GF-D8 (cell line): ENCODE measurements at places on chromosomes 4 and X.

DNA sequence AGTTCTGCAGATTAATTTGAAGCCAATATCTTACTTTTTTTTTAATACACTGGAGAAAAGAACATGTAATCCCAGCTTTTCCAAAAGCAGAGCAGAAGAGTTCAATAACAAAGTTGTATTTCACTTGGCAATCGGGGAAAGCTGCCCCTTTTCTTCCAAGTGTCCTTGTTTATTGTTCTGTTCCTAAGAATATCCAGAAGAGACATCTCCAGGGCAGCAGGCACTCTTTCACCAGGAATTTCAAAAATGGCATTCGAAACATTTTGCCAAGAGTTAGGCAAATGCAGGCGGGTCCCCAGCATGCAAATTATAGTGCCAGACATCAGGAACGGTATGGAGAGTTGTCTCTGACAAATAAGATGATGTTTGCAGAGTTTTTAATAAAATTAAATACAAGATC lies 494.5 kb downstream of the BCOR start:
- no peak for DNase-seq

GRCh38 chr4:7399440-7400234 lies 35.1 kb downstream of the PSAPL1 start:
- DNase-seq = no peak

GRCh38 chrX:86806786-86807185 lies 658.5 kb downstream of the DACH2 start:
- no peak for DNase-seq

DNA sequence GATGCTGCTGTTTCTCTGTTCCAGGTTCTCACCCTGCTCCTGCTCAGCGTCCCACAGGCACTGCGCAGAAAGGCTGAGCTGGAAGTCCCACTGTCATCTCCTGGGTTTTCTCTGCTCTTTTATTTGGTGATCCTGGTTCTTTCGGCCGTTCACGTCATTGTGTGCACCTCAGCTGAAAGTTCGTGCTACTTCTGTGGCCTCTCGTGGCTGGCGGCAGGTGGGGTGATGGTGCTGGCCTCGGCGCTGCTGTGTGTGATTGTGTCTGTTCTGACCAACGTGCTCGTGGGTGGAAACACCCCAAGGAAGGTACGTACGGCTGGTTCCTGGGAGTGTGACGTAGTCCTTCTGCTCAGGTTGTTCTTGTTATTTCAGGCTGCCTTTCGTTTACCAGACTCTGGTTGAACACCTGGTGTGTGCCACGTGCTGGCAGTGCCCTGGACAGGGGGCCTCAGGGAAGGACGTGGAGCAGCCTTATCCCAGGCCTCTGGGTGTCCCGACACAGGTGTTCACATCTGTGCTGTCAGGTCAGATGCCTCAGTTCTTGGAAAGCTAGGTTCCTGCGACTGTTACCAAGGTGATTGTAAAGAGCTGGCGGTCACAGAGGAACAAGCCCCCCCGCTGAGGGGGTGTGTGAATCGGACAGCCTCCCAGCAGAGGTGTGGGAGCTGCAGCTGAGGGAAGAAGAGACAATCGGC lies 22.8 kb downstream of the PIGG start:
- DNase-seq = no peak

DNA sequence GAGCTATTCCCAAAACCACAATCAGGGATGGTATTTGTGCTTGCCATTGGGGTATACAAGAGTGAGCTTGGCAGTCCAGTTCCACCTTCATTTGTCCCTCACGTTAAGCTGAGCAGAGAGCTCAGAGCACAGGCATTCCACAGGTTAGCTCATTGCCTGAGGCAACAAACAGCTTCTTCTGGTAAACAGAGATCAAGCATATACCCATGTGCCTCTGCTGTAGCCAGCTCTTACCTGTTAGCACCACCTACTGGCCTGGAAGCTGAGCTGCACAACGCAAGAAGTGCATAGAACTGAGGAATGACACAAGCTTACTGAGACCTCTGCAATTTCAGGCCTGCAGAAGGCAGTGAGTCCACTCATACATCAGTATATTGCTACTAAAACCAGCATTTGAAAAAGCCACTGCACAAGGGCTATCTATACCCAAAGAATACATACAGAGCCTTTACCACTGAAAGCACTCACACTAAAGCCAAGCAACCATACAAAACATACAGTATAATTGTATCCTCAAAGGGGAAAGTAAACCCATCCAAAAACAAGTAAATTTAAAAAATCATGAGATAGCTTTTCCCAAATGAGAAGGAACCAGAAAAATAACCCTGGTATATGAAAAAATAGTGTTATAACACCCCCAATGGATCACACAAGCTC lies 258.3 kb upstream of the GABRA2 start:
- DNase-seq = no peak

GRCh38 chr4:118282692-118283091 lies 70.1 kb downstream of the PRSS12 start:
- DNase-seq = no peak

- no peak for DNase-seq
These were observed 90.5 kb downstream of the STOX2 start for GRCh38 chr4:183995570-183995969.

DNA sequence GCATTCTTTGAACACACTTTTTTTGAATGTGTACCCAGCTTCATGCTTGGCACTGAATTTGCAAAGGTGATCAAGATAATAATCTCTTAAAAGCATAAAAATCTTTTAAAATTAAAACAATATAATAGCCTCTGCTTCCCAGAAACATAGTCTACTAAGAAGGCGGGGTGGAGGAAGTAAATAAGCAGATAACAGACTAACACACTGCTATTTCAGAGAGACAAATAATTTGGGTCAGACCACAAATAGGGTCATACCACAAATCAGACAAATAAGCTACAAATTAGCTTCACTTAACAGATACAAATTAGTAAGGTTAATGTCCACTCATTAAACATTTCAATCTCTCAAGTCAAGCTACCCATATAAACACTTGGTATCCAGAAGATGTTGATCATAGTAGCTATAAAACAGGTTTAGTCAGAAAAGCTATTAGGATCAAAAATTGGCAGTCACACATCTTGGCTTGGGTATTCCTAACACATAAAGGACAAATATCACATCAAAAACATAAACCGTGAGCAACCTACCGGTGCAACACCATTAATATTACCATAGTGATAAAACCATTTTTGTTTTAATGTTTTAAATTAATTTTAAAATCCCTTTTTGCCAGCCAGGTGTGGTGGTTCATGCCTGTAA lies 47.3 kb downstream of the PPP3CA start:
- no peak for DNase-seq

DNA sequence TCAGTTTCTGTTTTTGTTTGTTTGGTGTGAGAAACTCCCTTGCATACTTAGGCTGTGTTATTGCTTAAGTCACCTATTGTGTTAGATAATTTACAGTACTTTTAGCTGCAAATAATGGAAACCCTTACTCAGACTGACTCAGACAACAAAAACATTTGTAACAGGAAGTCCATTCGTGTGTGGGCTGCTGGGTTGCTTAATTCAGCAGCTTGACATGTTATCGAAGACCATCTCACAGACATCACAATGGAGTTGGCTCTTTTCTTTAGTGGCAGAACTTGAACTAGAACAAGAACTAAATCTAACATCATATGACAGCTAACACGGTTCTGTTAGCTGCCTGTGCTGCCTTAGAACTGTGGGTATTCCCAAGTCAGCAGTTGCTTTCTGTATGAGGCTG lies 9.9 kb upstream of the GABRE start:
- DNase-seq = no peak

DNA sequence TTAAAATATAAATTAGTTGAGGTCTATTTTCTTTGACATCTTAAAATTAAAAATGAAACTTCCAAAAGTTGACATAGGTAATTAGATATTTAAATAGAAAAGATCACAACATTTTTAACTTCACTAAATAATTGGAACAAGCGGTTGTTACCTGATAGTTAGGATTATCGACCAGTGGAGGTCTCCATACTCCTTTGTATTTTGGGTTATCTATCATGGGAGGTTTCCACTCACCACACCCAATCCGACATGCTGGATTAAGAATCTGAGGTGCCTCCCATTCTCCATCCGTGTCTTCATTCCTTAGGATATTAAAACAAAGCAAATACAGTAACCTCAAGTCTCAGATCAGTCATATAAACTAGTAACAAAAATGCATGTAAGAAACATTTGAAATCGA lies 22.2 kb downstream of the SCOC start:
- DNase-seq = no peak

GRCh38 chr4:80101071-80101791 lies 28.2 kb upstream of the ANTXR2 start:
- DNase-seq = peak; percentile 21

DNA sequence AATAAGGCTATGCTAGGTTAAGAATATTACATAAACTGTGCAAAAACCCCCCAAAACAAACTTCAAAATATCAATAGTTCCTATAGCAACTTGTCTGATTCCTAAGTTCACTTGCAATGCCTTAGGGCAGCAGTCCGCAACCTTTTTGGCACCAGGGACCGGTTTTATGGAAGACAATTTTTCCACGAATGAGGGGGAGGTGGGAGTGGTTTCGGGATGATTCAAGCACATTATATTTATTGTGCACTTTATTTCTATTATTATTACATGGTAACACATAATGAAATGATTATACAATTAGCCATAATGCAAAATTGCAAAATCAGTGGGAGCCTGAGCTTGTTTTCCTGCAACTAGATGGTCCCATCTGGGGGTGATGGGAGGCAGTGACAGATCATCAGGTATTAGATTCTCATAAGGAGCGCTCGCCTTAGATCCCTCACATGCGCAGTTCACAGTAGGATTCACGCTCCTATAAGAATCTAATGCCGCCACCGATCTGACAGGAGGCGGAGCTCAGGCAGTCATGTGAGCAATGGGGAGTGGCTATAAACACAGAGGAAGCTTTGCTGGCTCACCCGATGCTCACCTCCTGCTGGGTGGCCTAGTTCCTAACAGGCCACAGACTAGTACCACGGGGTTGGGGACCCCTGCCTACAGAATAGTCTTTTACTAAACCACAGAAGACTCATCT lies 39.7 kb downstream of the ACOX3 start:
- no peak for DNase-seq

- no peak for DNase-seq
These were observed 19.8 kb downstream of the BEX3 start for GRCh38 chrX:103396186-103396585.

DNA sequence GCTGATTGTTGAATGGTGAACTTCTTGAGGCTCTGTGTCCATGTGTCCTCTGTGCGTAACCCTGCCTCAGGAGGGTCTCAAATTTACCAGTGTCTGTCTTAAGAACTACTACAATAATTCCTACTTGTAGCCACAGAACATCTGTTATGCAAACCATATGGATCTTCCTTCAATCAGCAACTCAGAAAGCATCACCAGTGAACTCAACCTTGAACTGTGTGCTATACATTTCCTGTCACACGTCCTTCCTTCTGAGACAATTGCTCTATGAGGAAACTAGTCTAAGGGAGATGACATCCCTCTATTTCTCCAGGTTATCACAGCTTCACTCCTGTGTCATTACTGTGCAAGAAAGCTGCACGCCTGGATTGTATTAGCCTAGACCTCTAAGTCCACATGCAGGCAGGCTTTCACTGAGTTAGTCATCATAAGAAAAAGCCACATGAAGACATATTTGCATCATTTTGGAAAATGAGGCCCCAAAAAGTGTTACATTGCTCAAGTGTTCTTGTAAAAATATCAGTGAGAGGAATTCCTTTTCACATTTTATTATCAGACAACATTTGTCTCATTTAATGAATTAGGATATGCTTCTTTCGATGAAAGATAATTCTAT lies 157.8 kb downstream of the AFF2 start:
- no peak for DNase-seq

DNA sequence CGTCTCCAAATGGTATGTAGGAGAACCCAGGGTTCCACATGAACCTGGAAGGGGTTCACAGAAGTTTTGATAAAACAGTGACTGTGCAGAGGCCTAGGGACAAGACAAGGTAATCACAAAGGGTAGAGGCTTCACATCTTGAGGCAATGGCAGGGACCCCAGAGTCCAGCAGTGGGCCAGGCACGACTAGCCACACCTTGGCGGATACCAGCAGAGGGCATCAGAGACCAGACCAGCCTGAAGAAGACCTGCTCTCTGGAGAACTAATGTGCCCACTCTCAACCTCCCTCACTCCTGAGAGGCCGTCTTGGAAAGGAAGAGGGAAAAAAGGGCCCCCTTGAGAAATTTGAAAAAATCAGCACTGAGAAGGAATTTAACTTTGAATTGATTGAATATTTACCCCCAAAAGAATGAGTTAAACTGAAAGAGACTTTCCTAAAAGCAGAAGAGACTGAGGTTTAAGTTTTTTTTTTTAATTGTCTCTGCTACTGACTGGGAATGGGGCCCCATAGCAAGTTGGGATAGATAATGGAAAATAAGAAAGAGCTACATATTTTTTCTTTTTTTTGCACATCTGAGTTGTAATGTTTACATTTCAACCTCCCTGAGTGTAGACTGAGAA lies 243.8 kb upstream of the JADE1 start:
- no peak for DNase-seq

GRCh38 chr4:56260320-56260719 lies 127.0 kb downstream of the AASDH start:
- no peak for DNase-seq

- DNase-seq = no peak
These were observed 14.3 kb upstream of the RAB9B start for GRCh38 chrX:103846386-103846785.

- no peak for DNase-seq
These were observed 9.7 kb downstream of the GRIPAP1 start for GRCh38 chrX:48992341-48992740.

GRCh38 chr4:138796761-138797160 lies 218.8 kb upstream of the NOCT start:
- no peak for DNase-seq

DNA sequence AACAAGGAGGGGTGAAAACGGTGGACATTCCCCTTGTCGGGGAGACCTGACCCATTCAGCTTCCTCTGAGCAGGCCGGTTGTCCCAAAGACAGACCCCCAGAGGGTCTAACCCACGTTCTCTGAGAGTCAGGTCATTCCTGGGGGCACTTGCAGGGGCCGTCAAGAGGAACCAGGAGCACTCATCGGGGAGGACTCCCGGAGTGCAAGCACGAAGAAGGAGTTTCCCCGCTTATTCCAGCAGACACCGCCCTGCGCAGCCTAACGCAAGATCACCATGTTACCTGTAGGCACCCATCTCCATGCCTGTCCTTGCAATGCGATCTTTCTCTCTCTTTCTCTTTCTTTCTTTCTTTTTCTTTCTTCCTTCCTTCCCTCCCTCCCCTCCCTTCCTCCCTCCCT lies 154.2 kb downstream of the SHOX start:
- no peak for DNase-seq

DNA sequence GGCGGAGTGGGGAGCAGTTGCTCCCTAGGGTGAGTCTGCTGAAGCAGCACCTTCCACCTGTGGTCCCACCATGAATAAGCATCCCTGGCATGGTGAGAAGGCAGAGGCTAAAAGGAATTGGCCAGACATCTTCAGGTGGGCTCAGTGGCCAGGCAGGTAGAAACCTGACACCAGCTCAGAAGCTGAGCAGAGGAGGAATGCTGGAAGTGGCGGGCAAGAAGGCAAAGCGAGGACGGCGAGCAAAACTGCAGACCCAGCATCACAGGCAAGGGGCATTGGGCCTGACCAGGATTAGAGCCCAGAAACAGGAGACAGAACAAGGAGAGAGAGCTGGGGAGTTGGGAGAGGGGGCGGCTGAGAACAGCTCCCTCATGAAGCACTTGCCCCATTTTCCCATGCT lies 25.3 kb downstream of the TSC22D3 start:
- DNase-seq = no peak
